AG09319 (cell line): ENCODE measurements at places on chromosomes 3 and 15.

DNA sequence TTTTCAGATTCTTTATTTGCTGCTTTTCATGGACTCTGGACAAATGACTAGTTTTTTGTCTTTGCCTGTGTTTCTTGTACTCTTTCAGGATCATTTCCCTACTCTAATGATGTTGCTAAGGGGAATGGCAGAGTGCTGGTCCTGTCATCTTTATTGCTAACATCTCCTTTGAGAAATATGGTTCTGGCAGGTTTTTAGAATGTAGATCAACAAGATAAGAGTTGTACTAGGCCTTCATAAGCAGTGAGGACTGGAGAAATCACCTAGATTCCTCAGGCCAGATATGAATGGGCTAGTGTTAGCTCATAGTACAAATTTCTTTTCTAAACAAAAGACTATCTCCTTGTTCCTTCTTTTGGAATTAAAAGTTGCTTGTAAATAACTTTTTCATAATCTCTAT, 156.0 kb downstream of the UBE2E2 start:
- no peak for DNase-seq

GRCh38 chr3:49022688-49023171, 809 bp downstream of the NDUFAF3 start:
- no peak for DNase-seq

DNA sequence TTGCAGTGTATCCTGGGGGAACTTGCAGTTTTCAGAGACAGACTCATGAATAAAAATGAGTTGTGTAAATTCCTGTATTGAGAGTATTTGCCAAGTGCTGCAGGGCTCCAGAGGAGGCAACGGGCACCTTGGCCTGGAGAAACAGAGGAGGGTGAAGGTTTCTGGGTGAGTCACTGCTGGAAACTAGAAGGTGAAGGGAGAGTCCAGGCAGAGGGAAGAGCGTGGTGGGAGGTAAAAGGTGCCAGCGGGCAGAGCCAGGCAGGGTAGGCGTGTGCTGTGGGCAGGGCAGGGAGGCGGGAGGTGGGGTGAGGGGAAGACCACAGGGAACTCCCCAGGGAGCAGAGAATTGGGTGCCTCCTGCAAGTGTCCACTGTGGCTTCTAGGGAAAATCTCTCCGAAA, 120.8 kb downstream of the SLCO3A1 start:
- no peak for DNase-seq

DNA sequence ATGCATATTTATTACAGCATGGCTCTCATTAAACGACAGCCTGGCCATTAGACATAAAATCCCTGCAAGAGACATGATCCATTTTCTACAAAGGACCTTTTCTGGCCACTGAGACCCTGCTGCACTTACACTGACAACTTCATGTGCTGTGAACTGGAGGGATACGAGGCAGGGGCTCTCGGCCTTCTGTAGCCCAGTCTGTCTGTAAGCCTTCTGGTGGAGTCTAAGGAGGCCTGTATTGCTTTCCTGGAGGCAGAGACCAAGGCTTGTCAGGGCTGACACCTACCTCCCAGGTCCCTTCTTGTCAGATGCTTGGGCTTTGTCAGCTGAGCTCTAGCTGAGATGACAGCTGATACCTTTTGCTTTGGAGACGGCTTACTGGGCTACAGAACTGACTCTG, 776.9 kb upstream of the ARPP21 start:
- no peak for DNase-seq

- DNase-seq: no peak
These were observed 31.3 kb downstream of the EDEM1 start for GRCh38 chr3:5218815-5219214.

GRCh38 chr3:189148081-189148507, 23.7 kb upstream of the TPRG1 start:
- peak; percentile 20 for DNase-seq

DNA sequence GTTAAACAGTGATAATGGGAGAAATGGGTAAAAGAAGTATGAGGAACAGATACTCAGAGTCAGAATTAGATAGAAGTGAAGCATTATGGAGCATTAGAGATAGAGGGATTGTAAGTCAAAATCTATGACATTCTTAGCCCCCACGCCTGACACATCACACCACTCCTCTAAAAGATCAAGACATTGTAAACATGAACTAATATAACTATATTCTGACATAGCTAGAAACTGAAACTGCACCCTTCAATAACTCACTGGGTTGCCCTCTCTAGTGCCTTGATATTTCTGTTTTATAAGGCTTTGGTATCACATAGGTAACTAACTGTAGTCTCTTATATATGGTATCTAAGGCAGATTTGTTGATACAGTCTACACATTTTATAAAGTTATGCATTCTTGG, 684.3 kb upstream of the DPPA4 start:
- no peak for DNase-seq

DNA sequence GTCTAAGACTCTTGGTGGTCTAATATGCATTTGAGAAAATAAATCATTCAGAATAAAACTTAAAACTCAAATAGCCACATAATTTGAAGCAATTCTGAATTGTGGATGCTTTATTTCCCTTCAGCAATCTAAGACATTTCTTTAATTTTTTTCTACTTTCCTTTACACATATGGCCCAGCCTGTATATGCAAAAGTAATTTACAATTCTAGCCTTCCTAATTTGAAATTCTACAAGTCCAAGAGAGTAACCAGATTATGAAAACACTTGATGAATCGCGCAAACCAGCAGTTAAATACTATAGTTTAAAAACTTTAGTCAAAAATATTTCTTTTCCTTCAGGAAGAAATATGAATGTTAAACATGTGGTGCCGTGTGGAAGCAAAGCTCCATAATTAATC, 1014.2 kb downstream of the TUSC7 start:
- DNase-seq: no peak
